HuH-7.5 (cell line): ENCODE measurements at places on chromosomes 4 and X.

DNA sequence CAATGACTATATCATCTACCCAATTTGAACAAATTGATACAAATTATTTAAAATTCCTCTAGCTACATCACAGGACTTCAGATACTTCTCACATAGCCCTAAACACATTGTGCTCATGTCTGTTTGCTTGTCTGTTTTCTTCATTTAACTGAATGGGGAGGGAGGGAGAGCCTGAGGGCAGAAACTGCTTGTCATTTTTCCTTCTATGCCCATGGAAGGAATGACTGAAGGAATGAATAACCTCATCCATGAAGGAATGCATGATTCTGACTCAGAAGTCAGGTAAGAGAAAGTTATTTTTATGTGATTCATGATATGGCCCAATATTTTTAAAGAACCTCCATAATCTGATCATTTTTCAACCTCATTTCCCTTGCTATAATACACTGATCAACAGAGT lies 418.0 kb upstream of the PITX2 start:
- no peak for DNase-seq

DNA sequence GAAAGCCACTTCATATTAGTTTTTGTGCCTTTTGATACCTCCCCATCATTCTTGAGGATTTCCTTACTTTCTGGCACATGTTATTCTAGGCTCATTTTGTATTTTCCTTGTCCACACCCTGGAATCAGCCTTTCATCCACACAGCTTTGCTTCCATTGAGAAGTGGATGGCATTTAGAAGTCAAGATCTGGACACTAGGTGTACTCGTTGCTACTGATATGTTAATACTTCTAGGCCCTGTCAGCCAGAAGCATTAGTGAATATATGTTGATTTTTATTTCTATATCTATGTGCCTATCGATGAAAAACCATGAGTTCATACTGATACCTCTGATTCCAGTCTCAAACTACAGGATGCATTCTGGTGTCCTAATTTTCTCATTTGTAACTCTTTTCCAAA lies 73.2 kb downstream of the ARHGAP24 start:
- no peak for DNase-seq

- no peak for DNase-seq
Measured at GRCh38 chr4:14620567-14621141, 381.6 kb upstream of the CPEB2 start.

DNA sequence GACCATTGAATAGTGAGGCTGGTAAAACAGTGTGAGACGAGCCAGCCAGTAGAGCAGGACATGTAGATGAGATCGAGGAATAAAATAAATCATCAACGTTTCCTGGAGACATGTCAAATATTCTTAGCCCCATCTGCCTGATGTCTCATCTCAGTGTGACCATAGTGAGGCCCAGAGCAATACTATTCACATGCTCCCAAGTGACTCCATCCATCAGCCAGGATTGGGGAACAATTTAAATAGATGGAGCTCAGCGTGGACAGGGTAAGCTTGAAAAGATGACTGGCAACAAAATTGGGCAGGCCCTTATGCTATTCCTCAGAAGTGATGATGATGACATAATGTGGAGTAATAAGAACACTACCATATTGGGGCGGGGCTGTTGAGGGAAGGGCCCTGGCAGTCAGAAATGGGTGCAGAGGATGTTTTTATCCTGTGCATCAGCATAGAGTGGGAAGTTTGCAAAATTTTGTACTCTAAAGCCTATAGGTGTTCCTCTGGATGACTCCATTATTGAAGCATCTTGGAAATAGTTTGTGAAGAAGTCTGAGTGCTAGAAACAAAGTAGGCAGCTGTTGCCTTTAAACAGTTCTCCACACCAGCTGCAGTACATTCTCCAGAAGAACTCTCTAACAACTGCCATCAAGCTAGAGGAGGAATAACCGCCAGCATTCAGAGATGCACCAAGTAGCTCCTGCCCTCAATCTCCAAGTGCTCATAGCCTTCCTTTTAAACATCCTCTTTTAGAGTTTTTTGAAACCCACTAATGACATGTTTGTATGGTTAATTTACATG lies 333.0 kb downstream of the DCHS2 start:
- no peak for DNase-seq
